Activated CD4-positive, alpha-beta T cell treated with anti-CD3 and anti-CD28 coated beads for 4 hours (primary cell): ENCODE measurements at places on chromosomes 4 and X.

GRCh38 chrX:78111140-78111931 lies 7.3 kb downstream of the PGK1 start:
- DNase-seq, result no peak

GRCh38 chr4:183589461-183590099 lies 69.4 kb downstream of the RWDD4 start:
- no peak for DNase-seq

DNA sequence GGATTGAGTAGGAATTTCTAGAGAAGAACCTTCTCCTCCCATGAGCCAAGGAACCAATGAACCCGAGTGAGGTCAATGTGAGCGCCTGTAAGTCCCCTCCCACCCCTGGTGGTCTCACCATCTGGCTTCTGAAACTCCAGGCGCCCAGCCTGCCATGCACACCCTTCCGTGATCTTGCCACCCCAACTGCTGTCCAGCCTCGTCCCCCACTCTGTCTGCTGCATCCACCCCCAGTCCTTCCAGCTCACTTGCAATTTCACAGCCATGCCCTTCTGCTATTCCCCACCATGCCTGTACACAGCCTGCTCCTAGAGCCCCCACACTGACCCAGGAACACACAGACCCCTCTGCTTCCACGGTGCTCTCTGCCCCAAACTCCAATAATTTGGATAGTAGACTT lies 323.7 kb downstream of the STK32B start:
- DNase-seq, result no peak

- no peak for DNase-seq
These were observed 62.7 kb upstream of the FAM47B start for GRCh38 chrX:34879886-34880285.

DNA sequence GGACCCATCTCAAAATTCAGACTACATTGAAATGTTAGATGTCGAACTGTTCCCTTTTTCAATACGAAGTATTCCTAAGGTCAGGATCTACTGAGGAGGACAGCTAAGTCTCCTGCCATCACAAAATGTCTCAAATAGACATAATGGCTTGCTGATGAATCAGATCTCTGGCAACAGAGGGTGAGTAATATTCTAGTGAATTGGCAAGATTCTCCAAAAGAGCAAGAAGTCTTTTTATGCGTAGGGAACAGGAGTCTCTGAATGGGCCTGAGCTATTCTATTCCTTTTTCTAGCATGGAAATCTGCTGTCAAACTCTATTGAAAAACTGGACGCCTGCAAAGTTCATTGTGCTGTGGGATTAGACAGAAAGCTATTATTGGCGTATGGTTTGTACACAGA lies 145.4 kb downstream of the FNIP2 start:
- DNase-seq, result no peak

DNA sequence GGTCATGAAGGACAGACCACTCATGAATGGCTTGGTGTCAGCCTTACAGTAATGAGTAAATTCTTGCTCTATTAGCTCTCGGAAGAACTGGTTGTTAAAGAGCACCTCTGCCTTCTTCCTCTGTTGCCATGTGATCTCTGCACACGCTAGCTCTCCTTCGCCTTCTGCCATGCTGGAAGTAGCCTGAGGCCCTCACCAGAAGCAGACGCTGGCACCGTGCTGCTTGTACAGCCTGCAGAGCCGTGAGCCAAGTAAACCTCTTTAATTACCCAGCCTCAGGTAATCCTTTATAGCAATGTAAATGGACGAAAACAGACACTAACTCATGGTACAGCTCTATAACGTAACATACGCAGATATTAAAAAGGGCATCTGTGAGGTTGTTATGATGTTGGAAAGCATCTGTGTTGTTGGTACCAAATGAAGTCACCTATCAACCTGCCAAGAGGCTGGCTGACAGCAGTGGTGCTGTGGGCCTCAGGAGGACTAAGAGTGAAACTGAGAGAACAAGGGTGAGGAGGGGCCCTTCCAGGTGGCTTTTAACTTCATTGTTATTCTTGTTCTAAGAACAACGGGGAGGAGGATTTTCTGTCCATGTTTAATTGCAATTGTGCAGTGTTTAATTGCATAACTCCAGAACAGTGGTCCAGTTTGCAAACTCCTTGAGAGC lies 69.2 kb downstream of the CRMP1 start:
- DNase-seq, result no peak

DNA sequence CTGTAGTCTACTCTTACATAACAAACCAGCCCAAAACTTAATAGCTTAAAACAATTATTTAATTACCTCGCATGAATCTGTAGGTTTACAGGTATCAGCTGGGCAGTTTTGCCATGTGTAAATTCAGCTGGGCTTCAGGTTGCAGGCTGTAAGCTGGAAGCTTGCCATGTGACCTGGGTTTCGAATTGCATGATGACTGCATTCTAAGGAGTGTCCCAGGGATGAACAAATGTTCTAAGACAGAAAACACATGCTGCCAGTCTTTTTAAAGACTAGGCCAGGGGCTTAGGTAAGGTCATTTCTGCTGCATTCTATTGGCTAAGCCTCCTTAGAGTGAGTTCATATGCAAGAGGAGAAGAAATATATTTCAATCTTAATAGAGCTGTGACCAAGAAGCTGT lies 44.8 kb downstream of the GRIA2 start:
- DNase-seq, result no peak

DNA sequence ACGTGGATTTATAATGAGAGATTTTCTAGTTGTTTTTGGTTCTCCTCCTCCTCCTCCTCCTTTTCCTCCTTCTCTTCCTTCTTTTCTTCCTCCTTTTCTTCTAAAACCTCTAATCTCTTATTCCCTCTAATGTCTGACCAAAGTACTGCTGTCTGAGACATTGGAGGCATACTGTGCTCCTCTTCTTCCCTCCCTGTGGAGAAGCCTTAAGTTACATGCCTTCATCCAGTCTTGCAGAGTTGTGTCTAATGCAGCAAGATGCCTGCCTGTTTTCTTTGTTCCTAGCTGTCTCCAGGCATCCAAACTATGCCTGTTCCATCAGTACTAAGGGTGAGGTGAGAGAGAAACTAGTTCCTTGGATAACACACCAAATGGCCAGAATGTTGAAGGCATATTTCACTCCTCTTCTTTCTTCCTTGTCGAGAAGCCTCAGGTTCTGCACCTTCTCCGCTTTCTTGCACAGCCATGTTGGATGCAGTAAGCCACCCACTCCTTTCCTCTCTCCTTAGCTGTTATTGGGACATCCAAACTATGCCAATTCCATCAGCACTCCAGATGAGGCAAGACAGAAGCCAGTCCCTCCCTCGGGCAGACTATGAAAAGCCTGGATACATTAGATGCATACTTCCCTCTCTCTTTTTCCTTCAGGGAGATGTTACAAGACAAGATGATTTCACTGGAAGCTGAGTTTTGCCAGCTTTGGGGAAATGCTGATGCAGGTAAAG lies 285.7 kb upstream of the TRAM1L1 start:
- no peak for DNase-seq

DNA sequence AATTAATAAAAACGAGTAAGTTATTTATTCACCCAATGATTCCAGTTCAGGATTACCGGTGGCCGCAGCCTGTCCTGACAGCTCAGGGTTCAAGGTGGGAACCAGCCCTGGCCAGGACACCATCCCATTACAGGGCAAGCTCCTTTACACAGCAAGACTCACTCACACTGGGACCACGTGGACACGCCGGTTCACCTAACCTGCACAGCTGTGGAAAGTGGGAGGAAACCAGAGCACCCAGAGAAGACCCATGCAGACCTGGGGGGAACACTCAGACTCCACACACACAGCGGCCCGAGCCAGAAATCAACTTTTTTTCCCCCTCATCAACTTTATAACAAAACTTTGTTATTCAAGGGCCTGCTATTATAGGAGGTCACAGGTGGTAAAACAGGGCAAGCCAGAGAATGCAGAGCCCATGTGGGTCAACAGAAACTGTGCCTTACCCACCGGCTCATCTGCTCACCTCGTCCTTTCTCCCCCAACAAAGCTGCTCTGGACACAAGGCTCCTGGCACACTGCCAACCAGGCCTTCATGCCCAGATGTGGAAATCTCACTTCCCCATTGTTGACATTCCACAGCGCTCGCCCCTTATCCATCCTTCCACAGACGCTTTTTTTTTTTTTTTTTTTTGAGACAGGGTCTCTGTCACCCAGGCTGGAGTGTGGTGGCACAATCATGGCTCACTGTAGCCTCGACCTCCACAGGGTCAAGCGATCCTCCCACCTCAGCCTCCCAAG lies 8.0 kb upstream of the ODAPH start:
- no peak for DNase-seq

- no peak for DNase-seq
These were observed at the start of gene SERTM2 for GRCh38 chrX:111511477-111511876. SERTM2 (plus strand) TSS chrX:111511645; CDS start chrX:111518858, 7,213 bp downstream.

DNA sequence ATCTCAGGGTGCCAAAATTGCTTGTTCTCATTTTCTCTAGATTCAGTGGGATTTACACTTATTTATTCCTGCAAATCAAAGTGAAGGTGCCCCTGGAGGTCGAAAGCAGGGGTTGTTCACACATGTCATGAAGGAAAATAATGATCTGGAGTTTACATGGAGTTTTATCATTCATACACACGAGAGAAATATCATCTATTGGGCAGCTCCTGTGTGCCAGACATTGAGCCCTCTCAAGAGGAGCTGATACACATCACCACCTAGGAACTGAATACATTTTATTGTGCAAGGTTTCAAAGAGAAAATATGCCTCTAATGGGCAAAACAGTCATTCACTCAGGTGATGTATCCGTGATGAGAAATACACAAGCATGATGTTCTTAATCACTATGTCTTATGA lies 23.5 kb downstream of the CLNK start:
- no peak for DNase-seq

- DNase-seq, result no peak
These were observed 110.1 kb downstream of the PHKA2 start for GRCh38 chrX:18873836-18874235.

DNA sequence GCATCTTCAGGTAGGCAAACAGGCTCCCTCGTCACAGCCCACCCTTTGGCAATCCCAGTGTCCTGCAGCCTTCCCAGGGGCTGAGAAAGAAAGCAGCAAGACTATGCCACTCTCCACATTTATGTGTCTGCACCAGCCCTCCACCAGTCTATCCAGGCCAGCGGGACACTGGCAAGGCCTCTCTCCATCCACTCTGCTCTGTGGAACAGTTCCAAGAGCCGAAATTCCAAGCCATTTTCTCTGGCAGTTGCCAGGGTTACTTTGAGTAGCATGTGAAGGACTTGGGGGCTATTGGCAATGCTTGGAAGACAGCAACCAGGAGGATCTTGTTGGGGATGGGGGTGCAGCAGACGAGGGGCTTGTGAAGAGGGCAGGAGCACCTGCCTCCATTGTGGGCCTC lies 52.1 kb downstream of the TSC22D3 start:
- no peak for DNase-seq

GRCh38 chr4:121785479-121785878 lies 15.6 kb upstream of the EXOSC9 start:
- DNase-seq, result no peak

GRCh38 chr4:2947926-2948325 lies 15.3 kb downstream of the NOP14 start:
- no peak for DNase-seq

GRCh38 chr4:55311792-55312488 lies 34.1 kb upstream of the SRD5A3 start:
- DNase-seq, result no peak

- DNase-seq, result no peak
These were observed 71.6 kb upstream of the SH3RF1 start for GRCh38 chr4:169342159-169342860.

DNA sequence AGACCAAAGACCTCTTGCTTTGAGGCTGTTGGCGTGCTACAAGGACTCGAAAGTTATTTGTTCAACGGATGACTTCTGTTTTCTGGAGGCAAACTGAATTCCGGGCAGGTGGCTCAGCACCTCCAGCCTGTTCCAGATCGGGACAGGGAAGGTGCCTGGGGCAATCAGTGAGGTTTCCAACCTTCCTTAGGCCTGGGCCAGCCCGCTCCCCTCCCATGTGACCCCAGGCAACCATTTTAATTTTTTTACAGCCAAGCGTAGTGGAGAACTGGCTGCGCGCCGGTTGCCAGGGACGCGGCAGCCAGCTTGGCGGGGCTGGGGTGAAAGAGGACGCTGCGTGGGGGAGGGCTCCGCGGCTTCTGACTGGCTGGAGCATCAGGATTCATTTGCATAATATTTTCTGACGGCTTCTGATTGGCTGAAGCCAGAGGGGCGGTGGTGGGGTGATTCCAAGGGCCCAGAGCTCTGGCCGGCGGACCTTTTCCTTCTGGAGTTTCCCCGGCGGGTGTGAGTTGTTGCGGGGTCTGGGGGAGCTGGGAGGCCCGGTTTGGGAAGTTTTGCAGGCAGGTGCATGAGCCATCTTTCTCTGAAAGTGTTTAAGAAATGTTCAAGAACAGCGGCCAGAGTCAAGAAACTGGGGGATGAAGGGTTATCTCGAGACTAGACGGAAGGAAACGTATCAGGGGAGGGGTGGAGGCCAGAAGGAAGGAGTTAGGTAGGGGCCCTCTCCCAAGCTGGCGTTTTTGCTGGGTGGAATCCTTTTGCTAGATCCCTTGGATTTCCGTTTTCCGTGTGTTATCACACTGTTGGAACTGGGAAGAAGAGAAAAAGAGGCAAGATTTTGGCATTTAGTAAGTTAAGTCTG lies at the start of gene MID1IP1:
TSS of gene MID1IP1 (plus strand) at position 479 of the 865 bp plus-strand sequence. CDS start 3,488 bp downstream, outside the sequence.
- DNase-seq, result peak; percentile 60

- DNase-seq, result no peak
These were observed 68.2 kb upstream of the NKX1-1 start for GRCh38 chr4:1474126-1475090.

- DNase-seq, result no peak
These were observed 157.9 kb downstream of the DHRSX start for GRCh38 chrX:2342874-2343273.

DNA sequence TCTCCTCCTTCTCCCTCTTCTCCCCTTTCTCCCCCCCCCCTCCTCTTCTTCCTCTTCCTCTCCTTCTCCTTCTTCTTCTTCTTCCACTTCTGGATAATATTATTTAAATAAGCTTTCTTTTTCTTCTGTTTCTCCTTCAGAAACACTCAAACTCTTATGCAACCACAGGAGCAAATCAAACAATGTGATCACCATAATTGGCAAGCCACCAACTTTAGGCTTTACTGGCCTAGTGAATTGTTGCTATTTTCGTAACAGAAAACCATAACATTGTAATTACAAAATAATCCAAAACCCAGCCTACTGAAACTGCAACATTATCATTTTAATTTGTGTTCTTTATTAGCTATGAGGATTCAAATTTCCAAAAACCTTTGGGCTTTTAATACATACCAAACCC lies 14.3 kb downstream of the DCAF8L1 start:
- DNase-seq, result no peak

GRCh38 chr4:143054971-143055370 lies 129.7 kb upstream of the USP38 start:
- DNase-seq, result no peak

DNA sequence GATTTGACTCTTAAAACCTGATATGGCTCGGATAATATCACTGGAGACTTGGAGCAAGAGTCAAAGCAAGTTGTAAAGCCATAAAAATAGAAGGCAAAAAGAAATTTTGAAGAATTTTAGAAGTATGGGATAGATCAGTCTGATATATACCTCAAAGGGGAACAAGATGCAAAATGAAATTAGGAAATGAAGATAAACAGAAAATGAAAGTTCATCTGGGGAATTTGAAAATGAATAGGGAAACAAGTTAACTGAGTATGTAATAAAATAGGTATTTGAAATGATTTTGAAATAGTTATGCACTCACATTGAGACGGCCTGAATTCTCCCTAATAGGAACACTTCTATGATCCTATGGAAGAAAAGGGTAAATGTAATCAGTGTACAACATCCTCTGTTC lies 5.7 kb downstream of the CYP2U1 start:
- no peak for DNase-seq
